ENCODE measurements at places on chromosomes 5 and 9. TPM values are rescaled to one million over a fixed set of nuclear protein-coding genes. Genes with fewer than 3 reads are reported as not detected.

NOL6 gene
- total RNA-seq, result 42.7 TPM

PCDHB12 gene
- total RNA-seq, result not detected

ANKRD18A gene
- total RNA-seq, result 2.8 TPM

WDR38 gene
- total RNA-seq, result not detected

IFNB1 gene
- total RNA-seq, result not detected

CARTPT gene
- total RNA-seq, result not detected

SH3GL2 gene
- not detected for total RNA-seq

GARNL3 gene
- total RNA-seq, result 2.0 TPM

BTNL3 gene
- total RNA-seq, result not detected

- no peak for DNase-seq
These were observed 51.8 kb upstream of the TGFBR1 start for GRCh38 chr9:99052815-99053715.

- no peak for DNase-seq
These were observed 10.0 kb downstream of the PCDHGA12 start for GRCh38 chr5:141440341-141440740.

DNA sequence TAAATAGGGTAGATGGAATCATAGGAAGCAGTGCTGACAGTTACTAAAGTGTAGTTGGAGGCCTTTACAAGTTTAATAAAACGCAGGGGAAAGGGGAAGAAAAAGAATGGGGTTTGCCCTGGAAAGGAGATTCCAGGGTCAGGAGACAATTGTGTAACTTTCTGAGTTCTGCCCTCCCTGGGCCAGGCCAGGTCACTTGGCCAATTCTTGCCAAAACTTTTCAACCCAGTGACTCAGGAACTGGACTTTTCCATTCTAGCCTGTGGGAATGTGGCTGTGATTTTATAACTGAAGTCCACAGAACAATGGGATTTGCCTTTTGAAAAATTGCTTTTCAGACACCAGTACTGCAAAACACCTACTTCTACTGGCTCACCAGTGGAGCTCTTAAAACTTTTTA lies 289.8 kb upstream of the ANKRD55 start:
- DNase-seq, result no peak

DNA sequence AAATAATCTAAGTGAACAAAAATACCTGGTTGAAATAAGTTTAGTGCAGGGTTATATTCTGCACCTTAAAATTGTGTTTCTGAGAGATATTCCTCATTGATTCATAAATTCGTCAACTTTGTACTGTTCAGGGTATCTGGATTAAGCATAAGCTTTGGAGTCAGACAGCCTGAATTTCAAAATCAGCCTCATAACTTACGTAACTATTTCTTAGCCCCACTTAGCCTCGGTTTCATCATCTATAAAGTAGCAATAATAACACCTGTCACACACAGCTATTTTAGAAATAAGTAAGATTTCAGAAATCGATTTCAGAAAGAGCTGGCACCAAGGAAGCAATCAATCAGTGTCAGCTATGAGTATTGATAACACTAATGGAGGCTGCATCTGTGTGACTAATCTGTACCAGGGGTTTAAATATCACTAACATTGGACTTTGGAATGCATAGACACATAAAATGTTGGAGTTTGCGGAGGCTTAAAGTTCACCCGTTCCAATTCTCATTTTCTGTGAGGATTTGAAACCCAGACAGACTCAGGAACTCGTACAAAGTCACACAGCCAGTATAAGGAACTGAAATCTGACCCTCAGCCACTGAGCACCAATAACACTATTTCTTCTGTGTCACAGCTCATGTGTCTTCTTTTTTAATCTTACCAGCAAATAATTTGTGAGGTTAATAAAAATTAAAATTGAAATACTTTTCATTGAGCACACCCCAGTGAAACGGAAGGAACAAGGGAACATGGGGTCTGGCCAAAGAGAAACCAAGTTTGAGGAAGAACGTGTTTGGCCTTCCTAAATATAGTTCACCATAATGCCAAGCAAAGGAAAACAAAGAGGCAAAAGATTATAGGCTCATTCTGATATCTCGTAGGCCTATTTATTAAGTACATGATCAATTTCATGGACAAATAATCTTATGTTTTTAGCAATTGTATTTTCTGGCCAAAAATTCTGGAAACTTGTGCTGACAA lies 194.4 kb upstream of the PTGER4 start:
- DNase-seq, result no peak

DNA sequence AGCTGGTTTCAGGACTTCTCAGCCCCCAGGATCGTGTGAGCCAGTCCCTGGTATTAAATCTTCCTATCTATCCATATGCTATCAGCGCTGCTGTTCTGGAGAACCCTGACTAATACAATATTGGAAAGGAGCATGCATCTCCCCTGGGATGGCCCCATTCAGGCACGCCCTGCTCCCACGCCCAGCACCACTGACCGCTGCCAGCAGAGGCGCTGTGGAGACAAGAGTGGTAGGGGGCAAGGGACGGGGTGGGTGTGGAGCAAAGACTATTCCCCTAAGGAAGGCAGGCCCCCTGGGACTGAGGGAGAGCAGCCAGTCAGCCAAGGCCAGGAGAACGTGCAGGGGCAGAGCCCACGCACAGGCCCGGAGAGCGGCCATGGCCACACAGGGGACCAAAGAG lies 116.0 kb downstream of the VAV2 start:
- DNase-seq, result no peak

DNA sequence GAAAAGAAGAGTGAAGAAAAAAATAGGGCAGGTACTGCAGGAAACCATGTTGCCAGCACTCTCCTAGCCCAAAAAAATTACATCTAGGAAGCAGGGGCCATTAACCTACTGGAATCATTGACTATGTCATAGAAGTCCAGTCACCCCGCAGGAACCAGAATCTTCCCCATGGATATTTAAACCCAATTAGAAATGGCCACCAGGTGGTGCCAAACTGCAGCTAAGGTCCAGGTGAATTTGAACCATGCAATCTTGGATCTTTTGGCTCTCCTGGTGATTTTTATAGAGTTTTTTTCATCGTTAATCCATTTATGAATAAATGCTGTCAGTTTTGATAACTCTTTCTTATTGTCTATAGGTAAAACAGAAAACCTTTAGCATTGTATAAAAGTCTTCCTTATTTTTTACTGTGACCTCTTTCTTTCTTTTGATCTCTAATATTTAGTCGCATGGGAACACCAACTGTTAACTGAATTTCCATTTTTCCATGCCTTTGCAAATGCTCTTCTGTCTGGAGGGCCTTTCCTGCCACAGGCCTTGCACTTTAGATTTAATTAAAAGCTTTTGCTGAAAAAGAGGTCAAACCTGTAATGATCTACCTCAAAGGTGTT lies 147.5 kb upstream of the FGF10 start:
- DNase-seq, result no peak

DNA sequence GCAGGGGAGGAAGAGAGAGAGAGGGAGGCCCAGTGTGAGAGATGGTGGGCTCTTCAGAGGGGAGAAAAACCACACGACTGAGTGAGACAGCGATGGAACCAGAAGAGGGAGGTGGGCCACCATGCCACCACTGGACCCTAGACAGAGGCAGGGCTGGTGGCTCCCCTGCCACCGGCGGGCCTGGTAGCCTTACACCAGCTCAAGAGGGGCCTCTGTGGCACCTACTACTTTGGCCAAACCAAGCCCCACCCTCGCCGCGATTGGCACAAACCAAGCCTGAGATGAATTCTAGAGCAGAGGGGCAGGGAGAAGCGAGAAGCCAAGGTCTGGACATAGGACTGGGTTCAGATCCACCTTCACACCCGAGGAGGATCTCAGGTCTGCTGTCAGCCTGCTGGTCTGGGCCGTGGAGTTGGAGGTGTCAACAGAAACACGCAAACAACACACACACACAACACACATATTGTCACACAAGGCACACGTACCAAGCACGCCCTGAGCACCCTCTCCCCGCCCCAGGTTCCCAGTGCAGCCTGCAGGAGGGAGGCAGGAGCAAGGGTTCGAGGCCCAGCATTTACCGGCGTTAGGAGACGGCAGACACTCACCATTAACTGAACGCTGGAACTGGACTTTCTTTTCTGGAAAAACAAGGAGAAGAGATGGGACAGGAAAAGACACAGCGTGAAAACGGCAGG lies 49.4 kb downstream of the SLC6A7 start:
- DNase-seq, result no peak

GRCh38 chr9:82604947-82605656 lies 457.8 kb downstream of the RASEF start:
- DNase-seq, result no peak

GRCh38 chr9:121658166-121658565 lies 6.7 kb downstream of the DAB2IP start:
- no peak for DNase-seq

DNA sequence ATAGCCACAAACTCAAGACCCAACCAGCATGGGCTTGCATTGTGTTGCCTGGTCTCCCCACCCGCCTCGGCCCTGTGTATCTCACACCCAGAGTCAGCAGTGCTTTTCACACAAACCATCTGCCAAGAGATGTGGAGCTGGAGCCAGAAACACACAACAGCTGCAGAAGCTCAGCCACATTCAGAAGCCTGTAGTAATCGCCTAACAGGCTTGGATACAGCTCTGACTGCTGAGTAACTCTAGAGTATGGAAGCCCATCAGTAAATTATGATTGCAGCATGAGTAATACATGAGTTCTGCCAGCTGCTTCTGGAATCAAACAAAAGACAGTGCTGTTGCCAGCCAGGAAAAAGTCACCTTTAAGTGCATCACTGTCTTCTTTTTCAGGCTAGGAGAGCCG lies 16.0 kb downstream of the TEK start:
- DNase-seq, result no peak

DNA sequence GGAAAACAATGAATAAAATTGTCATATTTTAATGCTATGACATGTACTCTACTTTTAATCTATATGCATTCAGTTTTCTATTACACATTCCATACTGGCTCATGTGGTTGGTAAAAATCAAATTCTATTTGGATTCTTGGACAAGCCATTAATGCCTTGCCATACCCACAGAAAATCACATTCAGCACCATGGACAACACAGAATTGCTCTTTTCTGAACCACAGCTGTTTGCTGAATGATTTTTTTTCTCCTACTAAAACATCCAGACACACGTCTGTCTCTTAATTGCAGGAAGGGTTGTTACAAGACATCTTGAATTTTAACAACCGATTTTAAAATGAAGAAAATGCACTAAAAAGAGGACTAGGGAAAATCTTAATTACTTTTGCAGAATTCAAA lies 675.6 kb downstream of the BRINP1 start:
- DNase-seq, result no peak

DNA sequence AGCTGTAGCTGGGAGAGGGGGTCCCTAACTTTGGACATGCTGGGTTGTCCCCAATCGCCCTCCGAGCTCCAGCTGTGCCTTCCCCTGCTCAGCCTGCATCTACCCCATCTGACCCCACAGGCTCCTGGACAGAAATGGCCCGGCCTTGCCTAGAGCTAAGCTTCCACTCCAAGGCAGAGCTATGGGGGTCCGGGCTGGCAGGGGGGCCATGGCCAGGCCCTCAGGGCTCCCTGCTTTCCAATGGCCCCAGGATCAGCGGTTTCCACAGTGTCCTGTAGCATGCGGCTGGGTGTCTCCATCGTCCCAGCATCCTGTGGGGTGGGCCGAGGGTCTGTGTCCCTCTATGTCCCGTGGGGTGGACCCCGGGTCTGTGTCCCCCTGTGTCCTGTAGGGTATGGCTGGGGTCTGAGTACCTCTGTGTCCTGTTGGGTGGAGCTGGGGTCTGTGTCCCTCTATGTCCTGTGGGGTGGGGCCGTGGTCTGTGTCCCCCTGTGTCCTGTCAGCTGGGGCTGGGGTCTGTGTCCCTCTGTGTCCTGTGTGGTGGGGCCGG lies 130.6 kb downstream of the RXRA start:
- DNase-seq, result no peak

GRCh38 chr5:21398511-21398910 lies 1410.5 kb upstream of the CDH18 start:
- no peak for DNase-seq
